NCI-H146 (cell line): ENCODE measurements at places on chromosomes 4 and X.
A peak's percentile ranks its signal among the peaks of the same experiment; 100 is the strongest.

- DNase-seq, result no peak
Measured at GRCh38 chrX:8632924-8633323, 99.0 kb downstream of the ANOS1 start.

- no peak for DNase-seq
Measured at GRCh38 chr4:104163820-104164219, 330.9 kb downstream of the CXXC4 start.

- DNase-seq, result no peak
Measured at GRCh38 chr4:94668724-94669123, 89.0 kb upstream of the BMPR1B start.

GRCh38 chr4:165152527-165152926, 39.9 kb upstream of the TMEM192 start:
- DNase-seq, result no peak

DNA sequence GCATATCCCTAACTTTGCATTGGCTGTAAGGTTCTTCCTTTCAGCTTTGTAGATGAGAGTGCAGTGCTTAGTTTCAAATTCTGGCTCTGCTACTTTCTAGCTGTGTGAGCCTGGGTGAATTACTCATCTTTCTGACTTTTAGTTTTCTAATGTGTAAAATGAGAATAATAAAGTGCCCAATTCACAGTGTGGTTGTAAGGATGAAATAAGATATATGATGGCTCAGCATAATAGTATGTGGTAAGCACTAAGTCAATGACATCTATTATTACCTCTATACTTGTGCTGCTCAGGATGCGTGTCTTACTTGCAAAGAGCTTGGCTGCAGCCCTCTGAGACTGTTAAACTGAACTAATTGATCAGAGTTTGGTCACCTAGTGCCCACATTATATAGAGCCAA, 30.6 kb upstream of the ETNPPL start:
- no peak for DNase-seq

DNA sequence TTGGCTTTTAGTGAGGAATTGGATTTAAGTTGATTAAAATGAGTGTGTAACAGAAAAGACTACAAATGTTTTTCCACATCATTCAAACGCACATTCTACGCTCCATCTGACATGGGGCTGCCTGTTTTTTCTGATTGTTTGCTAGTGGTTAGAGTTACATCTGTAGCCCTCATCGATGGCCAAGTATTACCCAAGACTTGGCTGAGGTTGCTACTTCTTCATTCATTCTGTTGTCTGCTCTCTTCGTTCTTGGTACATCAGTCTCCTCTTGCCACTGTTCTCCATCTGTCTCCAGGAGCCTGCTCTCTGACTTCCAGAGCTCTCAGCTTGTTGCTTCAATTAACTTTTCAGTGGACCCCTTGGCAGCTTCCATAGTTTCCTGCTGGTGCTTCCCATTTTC, 1844.6 kb upstream of the TENM3 start:
- DNase-seq, result no peak

GRCh38 chrX:85503258-85504158, 124.0 kb upstream of the POF1B start:
- DNase-seq, result peak; percentile 23

DNA sequence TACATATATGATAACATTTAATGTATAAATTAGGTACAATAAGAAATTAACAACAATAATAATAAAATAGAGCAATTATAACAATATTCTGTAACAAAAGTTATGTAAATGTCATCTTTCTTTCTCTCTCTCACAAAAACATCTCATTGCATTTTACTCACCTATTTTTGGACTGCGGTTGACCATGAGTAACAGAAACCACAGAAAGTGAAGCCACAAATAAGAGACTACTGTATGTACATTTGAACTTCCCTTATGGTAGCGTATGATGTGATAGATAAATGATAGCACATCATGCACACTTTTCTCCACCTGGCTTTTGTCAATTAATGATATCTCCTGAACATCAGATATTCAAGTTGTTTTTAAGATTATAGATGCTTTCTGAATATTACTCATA, 80.5 kb downstream of the HNRNPD start:
- no peak for DNase-seq

DNA sequence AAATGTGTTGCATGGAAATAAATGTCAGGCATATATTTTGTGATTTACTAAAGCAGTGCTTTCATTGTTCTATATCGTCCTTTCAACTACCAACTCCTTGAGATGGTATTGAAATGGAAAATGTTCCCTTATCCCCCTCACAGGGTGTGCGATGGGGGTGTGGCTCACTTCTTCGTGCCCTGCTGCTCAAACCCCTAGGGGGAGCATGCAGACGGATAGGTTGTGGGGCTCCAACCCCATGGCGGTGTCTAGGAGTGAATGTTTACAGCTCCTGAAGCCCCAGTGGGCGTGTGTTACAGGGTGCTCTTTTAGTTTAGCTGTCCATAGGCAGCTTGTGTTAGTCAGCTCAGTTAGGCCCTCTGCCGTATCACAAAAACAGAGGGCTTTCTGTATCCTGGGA, 287.7 kb upstream of the EMCN start:
- no peak for DNase-seq

- DNase-seq, result peak; percentile 39
Measured at GRCh38 chr4:183256756-183257385, 63.2 kb downstream of the CLDN22 start.

- no peak for DNase-seq
Measured at GRCh38 chr4:182929296-182929695, 12.1 kb upstream of the DCTD start.

- DNase-seq, result no peak
Measured at GRCh38 chr4:128068918-128069317, 7.8 kb downstream of the LARP1B start.

DNA sequence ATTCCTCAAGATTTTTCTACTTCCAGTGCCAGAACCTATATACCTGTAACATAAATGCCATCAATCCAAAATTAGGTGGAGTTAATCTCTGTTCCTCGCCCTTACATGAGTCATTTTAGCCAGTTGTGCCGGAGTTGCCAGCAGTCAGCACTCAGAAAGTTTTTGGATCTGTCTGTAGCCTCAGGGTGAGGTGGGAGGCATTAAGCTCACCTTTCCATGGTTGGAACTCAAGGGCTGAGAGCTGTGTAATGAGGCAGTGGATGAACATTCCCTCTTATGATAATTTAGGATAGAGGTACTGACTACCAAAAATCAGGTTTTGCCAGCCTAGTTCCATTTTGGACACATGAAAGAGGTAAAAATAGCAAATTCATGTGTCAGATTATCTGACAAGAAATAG, 1553.1 kb upstream of the ADGRL3 start:
- DNase-seq, result no peak

GRCh38 chrX:40474205-40474626, 106.6 kb upstream of the ATP6AP2 start:
- DNase-seq, result peak; percentile 89

GRCh38 chrX:145729635-145730034, 88.0 kb upstream of the SLITRK2 start:
- DNase-seq, result no peak

- no peak for DNase-seq
Measured at GRCh38 chrX:65871671-65872311, 168.1 kb downstream of the VSIG4 start.

DNA sequence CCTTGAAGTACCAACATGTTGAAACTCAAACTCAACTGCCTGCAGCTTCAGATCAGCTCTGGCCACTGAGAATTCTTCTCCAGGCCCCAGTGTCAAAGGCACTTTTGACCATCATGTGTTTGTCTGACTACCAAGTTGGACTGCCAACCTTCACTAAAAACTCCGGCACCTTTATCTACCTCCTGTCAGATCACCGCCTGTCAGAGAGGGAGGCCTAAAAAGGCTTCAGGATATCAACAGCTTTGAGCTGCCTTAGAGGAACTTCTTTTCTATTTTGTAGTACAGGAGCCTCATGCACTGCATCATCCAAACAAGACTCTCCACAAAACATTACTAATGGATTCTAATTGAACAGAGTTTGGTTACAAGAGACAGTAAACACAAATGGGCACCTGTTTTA, 2.8 kb downstream of the ACSL1 start:
- DNase-seq, result no peak

- DNase-seq, result no peak
Measured at GRCh38 chr4:139782926-139783522, 117.4 kb downstream of the MGST2 start.

- DNase-seq, result no peak
Measured at GRCh38 chr4:185682236-185682635, 129.8 kb downstream of the SORBS2 start.

DNA sequence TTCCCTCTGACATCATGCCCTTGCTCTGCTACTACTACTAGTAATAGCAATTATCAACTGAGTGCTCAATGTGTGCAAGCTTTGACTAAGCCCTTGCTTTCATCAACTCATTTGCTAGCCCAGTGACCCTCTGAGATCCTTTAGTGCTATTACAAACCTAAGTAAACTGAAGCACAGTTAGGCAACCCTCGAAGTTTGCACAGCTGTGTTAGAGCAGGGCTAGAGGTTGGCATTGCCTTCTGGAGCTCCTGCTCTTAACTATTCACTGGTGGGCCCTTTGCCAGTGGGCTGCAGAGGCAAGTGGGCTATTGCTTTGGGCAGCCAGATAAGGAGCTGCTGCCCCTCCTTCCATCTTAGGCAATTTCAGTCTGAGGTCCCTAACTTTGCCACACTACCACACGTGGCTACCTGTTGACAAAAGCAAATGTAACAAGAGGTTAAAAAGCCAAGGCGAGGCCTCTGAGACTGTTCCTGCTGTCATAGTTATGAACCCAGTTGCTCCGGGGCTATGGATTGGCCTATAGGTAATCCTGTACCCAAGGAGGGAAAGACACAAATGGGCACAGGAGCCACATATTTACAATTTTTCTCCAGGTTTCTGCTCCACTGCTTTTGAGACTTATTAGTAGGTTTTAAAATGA, 41.5 kb upstream of the ANKRD50 start:
- DNase-seq, result peak; percentile 46

DNA sequence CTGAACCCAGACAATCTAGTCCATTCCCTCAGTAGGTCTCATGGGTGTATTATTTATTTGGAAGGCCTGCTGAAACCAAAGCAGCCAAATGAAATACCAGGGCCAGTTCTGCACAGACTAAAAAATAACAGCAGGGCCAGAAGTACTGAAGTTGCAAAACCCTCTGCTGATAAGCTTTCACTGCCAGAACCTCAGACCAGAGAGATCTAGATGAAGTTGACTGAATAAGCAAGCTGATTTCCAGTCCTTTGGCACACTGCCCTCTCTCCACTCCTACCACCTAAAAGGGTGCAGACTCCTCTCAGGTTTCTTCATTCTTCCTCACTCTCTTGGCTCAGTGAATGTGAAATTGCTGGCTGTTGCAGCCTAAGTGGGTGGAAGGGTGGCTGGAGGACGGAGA, 276.7 kb upstream of the KLF3 start:
- no peak for DNase-seq

DNA sequence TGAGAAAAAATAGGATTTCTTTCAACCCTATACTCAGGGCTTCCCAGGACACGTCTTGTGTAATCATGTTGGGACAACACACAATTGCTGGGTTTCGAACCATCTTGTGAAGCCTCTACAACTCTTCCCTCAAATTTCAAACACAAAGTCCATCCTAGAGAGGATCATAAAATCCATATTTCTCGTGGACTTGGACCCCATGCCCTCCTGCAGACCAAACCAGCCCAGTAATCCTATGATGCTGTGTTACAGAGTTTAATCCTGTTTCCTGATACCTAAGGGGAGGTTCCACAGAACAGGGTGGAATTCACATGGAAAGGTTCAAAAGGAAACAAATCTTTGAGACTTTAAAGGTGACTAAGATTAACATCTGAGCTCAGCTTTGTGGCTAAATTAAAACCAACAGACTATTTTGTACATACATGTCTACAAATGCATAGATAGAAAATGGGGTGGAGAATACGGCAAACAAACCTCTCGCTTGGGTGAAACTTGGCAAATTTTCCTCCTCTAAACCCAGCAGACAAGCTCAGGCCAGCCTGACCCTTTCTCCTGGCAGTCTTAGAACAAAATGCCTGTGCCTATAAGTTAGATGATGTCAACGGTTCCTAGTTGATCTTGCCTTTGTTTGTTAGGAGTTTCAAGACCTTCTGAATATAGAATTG, 38.1 kb downstream of the EGFL6 start:
- DNase-seq, result no peak

- no peak for DNase-seq
Measured at GRCh38 chr4:24975510-24975909, 55.2 kb downstream of the LGI2 start.

GRCh38 chrX:148871422-148872160, 371.2 kb downstream of the AFF2 start:
- no peak for DNase-seq

GRCh38 chr4:3411676-3412075, 30.1 kb upstream of the HGFAC start:
- DNase-seq, result no peak

GRCh38 chrX:10569946-10570345, 50.4 kb downstream of the MID1 start:
- DNase-seq, result no peak

- no peak for DNase-seq
Measured at GRCh38 chrX:134294548-134294947, 57.6 kb downstream of the CCDC160 start.

GRCh38 chr4:157667836-157668235, 447.3 kb downstream of the GRIA2 start:
- no peak for DNase-seq

DNA sequence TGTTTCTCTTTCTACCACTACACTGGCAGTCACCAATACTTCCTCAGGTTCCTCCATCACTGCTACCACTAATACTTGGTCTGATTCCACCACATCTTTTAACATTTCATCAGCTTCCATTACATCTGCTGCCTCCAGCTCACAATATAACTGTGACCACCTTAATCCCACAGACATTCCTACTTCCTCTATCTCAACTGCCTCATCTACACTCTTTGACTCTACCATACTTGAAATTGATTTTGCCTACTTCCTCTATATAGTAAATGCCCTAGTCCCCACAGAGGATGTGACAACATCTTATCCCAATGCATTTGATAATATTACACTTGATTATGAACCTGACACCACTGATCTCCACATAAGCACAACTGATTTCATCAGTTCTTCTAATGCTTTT, 29.0 kb downstream of the OPRPN start:
- no peak for DNase-seq

DNA sequence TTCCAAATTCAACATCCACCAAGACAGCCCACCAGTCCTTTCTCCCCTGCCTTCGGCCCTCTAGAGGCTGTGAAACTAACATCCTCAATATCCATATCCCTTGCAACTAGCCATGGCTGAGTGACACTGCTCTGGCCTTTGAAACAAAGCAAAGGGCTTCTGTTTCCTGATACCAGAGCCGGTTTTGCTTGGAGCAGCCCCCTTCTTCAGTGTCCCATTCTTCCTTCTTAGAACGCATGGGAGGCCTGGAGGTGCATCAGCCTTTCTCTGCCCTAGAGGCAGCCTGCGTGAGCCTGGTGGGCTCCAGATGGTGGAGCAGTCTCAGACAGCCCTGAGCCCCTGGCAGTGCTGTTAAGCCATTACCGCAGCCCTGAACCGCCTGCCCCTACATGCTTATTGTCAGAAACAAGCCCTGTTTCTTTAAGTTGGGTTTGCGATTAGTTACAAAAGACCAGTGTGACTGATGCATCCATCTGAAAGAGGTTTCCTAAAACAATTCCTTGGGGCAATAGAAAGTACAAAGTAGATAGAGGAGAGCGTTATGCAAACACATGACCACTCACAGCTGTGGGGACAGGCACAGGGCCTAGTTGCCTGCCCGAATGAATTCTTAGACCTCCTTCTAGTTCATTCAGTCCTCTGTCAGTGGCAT, 74.1 kb downstream of the EVC start:
- DNase-seq, result no peak
